ENCODE measurements at places on chromosomes 2 and 18. TPM values are rescaled to one million over a fixed set of nuclear protein-coding genes. Genes with fewer than 3 reads are reported as not detected.

SH3RF3 gene
- 2.1 TPM for total RNA-seq

DNA sequence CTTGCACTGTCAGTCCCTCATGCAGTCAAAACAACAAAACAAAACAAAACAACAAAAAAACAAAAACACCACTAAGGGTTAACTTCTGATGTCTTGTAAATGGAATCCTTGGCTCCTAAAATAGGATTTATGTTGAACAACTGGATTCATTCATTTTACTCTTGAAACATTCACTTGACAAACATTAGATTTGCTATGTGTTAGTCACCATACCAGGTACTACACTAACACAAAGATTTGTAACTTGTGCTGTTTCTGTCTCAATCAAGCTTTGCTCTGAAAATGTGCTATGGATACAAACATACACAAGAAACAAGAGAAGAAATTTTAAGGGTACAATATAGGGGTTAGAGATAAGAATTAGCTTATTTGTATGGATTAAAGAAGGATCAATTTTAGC is 812.8 kb downstream of the LRP1B start:
- no peak for DNase-seq

- no peak for DNase-seq
Measured at GRCh38 chr18:74528478-74528877, 5.8 kb upstream of the CNDP1 start.

GRCh38 chr18:21069468-21069867 is 42.1 kb downstream of the ROCK1 start:
- DNase-seq, result no peak

DNA sequence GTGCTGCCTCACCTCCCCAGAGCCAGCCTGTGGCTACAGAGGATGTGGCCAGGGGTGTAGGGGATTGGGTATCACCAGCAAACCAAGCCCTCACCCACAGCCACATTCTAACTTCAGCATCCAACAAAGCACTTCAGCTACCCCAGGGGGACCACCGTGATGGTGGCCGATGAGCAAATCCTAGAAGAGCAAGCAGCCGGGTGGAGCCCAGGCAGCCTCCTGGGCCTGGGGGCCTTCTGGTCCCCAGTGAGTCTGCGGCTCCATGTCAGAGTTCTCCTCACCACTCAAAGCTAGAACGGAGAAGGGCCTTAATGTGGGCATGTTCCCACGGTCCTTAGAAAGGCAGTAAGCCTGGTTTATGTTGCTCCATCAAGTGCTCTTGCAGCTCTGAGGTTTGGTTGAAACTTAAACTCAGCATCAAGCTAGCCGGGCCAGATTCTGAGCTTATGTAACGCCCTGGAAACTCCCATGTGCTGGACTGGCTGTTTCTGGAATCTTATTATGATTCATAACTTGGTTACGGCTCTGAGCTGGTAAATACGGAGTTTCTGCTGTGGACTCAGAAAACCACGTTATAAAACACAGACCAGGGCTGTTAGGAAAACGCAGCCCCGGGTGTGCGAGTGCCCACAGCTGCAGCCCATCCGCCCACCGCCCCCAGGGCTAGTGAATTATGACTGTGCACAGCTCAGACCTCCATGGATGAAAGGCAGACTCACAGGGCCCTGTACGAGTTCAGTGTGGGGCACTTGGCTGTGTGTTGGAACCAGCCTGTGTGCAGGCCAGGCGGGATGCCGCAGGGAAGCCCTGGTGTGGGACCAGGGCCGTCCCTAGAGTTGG is 99.8 kb downstream of the SEPTIN10 start:
- DNase-seq, result peak; percentile 64

ASAP2 gene
- total RNA-seq, result 17.1 TPM

- no peak for DNase-seq
Measured at GRCh38 chr2:23230885-23231284, 154.1 kb upstream of the KLHL29 start.

DNA sequence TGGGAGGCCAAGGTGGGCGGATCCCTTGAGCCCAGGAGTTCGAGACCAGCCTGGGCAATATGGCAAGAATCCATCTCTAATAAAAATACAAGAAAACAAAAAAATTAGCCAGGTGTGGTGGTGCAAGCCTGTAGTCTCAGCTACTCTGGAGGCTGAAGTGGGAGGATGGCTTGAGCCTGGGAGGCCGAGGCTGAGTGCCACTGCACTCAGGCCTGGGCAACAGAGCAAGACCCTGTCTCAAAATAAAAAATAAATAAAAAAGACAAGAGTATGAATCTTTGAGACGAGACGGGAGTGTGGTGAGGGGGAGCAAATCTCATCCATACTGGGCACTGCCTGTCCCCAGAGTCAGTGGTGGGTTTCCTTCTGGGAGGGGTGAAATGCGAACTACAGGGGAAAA is 12.2 kb downstream of the GPR17 start:
- no peak for DNase-seq

- DNase-seq, result no peak
Measured at GRCh38 chr18:40760251-40760650, 1194.8 kb upstream of the PIK3C3 start.

GRCh38 chr2:195151711-195152110 is 505.3 kb upstream of the SLC39A10 start:
- no peak for DNase-seq

TRIB2 gene
- total RNA-seq, result 27.2 TPM
